Esophagus muscularis mucosa (tissue), 4 donors: ENCODE measurements at places on chromosomes 16 and 17. TPM values are rescaled to one million over a fixed set of nuclear protein-coding genes. Genes with fewer than 3 reads are reported as not detected.

CNEP1R1 gene
- total RNA-seq: 11.2 TPM

DNA sequence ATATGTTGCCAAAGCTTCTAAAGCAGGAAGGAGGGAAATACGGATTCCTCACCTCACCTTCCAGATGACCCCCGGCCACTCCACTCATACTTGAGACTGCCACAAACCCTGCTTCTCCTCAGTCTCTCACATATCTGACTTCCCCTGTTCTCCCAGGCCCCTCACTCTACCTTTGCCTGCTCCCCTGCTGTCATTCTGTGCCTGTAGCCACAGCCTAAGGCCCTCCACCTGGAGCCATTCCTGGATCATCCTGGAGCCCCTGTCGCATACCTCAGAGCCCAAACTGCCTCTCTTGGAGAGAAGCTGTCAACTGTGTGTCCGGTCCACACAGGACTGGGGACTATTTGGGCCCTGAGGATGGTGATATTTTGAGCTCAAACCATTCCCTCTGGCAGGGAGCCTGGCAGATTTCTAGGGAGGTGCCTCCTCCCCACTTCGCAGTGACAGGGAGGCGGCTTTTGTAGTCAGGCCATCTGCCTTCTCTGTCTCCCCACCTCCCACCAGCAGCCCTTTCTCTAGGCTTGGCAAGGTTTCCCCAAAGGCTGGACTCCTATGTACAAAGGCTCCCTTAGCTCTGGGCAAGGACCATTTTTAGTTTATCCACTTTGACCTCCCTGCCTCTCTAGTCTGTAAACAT, 2.3 kb upstream of the MED24 start:
- no peak for DNase-seq

SLC46A1 gene
- 4.6 TPM for total RNA-seq

- no peak for DNase-seq
Observed at GRCh38 chr17:28173031-28173561, 130.6 kb downstream of the NLK start.

HBA2 gene
- total RNA-seq: 1.7 TPM

DNA sequence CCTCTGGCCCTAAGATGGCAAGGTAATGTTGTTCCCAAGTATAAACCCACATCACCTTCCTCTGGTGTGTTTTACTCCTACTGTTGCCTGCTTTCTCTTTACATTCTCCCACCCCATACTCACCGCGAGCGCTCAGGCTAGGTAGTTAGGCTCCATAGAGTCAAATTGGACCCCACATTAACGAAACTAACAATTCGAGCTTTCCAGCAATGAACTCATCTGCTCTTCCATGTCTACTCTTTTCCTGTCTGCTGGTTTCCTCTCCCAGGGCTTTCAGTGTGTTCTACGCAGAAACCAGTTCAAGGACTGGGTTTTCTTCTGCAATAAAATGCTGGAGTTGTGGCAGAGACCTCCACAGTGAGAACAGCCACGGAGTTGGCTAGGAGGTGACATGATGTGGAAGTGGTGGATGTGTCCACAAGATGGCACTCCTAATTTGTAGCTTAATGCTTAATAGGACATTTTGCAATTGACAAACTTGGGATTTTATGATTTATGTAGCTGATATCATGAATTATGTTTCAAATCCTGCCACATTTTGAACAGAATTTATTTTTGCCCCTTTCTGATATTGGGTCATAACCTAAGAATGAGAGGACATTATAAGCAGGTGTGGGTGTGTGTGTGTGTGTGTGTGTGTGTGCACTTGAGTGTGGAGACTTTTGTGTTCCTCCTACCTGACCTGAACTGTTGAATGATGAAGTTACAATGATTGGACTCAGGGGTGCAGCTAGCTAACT, 2.2 kb upstream of the UQCRC2 start:
- DNase-seq: no peak

DNA sequence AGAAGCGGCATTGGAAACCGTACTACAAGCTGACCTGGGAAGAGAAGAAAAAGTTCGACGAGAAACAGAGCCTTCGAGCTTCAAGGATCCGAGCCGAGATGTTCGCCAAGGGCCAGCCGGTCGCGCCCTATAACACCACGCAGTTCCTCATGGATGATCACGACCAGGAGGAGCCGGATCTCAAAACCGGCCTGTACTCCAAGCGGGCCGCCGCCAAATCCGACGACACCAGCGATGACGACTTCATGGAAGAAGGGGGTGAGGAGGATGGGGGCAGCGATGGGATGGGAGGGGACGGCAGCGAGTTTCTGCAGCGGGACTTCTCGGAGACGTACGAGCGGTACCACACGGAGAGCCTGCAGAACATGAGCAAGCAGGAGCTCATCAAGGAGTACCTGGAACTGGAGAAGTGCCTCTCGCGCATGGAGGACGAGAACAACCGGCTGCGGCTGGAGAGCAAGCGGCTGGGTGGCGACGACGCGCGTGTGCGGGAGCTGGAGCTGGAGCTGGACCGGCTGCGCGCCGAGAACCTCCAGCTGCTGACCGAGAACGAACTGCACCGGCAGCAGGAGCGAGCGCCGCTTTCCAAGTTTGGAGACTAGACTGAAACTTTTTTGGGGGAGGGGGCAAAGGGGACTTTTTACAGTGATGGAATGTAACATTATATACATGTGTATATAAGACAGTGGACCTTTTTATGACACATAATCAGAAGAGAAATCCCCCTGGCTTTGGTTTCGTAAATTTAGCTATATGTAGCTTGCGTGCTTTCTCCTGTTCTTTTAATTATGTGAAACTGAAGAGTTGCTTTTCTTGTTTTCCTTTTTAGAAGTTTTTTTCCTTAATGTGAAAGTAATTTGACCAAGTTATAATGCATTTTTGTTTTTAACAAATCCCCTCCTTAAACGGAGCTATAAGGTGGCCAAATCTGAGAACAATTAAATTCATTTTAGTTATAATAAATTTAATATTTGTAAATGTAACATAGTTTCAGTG, 1.7 kb downstream of the HEXIM1 start:
- no peak for DNase-seq

DNA sequence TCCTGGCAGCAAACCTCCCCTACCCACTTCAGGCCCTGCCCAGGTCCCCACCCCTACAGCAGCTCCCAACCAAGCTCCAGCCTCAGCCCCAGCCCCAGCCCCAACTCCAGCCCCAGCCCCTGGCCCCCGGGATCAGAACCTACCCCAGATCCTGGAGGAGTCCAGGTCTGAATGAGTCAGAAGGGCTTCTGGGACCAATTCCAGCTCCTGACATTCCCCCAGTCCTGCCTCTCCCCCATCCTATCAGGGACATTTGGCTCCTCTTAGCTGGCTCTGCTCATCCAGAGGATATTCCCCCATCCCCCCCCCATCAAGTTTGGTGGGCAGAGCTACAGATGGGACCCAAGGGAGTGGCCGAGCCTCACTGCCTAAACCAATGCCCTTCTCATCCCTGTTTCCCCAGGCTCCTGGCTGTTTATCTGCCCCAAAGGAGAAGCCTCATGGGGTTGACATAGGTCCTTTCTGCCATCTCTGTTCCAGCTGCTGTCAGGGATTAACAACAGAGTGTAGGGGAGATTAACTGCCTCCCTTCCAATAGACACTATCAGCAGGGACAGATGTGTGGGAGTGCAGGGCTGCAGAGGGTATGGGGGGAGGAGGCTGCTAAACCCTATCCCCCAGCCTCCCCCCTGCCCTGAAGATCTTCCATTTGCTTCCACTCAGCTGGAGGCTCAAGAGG, 16.5 kb downstream of the CNTNAP1 start:
- DNase-seq: no peak

GRCh38 chr16:89476811-89477261, 13.5 kb downstream of the ANKRD11 start:
- no peak for DNase-seq

GRCh38 chr17:77692571-77693161, 265.8 kb upstream of the TNRC6C start:
- DNase-seq: peak; percentile 90

DNA sequence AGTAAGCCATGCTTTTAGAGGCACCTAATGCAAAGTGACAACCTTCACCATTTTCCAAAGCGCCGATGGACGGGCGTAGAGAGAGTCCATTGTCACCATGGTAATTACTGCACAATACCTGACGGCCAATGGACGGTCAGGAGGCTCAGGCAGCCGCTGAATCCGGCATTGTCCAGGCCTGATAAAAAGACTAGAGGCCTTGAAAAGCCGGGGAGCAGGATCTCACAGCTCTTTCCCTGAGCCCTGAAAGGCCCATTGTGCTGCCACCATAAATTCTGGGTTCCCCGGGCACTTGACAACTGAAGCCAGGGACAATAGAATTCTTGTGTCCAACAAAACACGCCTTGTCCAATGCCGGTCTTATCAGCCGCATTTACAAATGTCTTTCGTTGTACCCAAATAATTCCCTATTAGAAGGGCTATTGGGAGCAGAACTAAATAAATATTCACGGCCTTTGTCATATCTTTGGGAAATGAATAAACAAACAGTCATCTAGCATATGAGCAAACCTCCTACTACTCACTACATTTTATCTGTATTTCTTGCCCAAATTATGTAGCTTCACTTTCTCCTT, 62.4 kb downstream of the CDH11 start:
- no peak for DNase-seq

MLX gene
- 34.5 TPM for total RNA-seq

- DNase-seq: no peak
Observed at GRCh38 chr17:50169121-50169764, 3.4 kb downstream of the SGCA start.

INTS2 gene
- total RNA-seq: 12.3 TPM

DNA sequence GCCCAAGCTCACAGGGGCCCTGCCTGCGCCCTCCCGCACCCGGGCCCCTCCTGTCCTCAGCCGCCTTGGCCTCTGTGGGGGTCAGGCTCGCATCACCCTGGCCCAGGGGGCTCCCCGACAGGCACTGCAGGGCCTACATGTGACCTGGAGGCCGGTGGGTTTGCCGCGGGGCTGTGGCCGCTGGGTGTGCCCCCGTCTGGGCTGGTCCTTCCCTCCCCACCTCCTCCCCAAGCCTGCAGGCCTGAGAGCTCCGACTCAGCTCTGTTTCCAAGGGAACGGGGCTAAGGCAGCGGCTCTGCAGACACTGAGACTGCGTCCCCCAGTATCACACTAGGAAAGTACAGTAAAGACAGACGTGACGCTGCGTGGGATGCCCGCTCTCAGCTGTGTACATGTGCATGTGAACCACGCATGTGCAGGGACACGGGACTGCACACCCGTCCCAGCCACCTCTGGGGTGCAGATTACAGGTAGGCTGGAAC, 16.5 kb upstream of the WDR45B start:
- DNase-seq: no peak

DNA sequence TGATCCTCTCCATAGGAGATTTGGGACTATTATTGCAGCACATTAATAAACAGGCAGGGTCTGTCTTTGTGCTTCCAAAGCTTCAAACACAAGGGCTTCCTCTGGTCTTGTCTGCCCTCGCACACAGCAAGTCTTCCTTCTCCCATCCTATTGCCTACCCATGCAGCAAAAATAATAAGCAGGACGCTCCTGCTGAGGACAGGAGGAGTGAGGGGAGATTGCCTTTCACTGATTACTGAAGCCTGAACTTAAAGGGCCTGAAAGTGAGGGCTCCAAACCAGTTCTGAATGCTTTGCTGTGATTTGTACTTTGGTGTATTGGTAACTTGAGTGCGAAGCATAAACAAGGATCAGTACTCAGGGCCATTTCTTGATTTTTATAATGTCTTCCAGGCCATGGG, 197.6 kb upstream of the XYLT1 start:
- peak; percentile 83 for DNase-seq

GRCh38 chr17:31489295-31490018, 98.0 kb downstream of the RAB11FIP4 start:
- DNase-seq: no peak

DNA sequence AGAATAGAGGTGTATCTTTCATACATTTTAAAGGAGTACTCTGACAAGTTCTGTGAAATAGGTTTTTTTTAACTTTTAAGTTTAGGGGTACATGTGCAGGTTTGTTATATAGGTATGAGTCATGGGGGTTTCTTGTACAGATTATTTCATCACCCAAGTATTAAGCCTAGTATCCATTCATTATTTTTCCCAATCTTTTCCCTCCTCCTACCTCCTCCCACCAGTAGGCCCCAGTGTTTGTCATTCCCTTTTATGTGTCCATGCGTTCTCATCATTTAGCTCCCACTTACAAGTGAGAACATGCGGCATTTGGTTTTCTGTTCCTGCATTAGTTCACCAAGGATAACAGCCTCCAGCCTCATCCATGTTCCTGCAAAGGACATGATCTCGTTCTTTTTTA, 175.5 kb downstream of the CYB561 start:
- DNase-seq: no peak

DNA sequence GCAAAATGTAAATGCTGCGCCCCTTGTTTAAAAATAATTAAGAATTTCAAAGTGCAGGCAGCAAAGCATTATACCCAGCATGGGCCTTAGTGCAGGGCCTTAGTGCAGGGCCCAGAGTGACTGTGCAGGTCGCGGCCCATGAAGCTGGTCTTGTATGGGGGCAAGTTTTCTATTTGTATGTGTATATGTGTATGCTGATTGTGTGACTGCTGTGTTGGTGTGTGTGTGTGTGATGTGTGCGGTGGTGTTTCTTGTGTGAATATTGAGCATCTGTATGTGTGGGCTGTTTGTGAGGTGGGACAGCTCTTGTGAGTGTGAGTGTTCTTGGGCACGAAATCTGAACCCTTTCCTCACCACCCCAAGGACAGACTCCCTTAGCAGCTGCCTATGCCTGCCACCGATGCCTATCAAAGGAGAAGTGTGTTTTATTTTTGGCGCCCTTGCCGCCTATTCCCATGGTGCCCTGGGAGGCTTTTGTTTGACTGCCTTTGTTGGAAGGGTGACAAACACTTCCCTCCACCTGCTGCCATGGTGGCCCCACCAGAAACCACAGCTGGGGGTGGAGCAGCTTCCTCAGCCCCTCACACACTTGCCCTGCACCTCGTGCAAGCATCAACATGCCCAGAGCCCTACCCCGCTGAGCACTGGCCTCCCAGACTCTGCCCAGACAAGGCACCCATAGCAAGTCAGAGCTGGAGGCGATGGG, 18.0 kb downstream of the CCR7 start:
- DNase-seq: peak; percentile 68

GRCh38 chr16:80375973-80376372, 164.8 kb upstream of the DYNLRB2 start:
- no peak for DNase-seq

GRCh38 chr16:56191835-56192634, 746 bp downstream of the GNAO1 start:
- DNase-seq: no peak

GRCh38 chr17:4616476-4616875, 25.0 kb downstream of the ALOX15 start:
- DNase-seq: no peak

DNA sequence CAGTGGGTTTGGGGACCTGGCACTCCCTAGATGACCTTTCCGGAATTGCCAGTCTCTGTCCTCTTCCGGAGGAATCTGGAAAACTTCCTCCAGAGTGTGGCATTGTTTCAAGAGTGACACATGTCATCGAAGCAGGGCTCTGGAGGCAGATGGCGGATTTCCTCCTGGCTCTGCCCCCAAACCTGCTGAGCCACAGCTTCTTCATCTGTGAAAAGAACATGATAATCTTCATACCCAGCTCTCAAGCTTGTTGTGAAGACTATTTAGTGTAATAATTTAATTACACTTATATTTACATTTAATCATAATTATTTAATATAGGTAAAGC, 19.7 kb upstream of the TEX2 start:
- no peak for DNase-seq

CHD3 gene
- 122 TPM for total RNA-seq

GRCh38 chr16:81313701-81314602, 810 bp upstream of the GAN start:
- DNase-seq: no peak

AIPL1 gene
- not detected for total RNA-seq
